Caudate nucleus (tissue), 63 donors: ENCODE measurements at places on chromosomes 7 and 10.

GRCh38 chr10:35607475-35608327, 2.6 kb downstream of the GJD4 start:
- DNase-seq = no peak

DNA sequence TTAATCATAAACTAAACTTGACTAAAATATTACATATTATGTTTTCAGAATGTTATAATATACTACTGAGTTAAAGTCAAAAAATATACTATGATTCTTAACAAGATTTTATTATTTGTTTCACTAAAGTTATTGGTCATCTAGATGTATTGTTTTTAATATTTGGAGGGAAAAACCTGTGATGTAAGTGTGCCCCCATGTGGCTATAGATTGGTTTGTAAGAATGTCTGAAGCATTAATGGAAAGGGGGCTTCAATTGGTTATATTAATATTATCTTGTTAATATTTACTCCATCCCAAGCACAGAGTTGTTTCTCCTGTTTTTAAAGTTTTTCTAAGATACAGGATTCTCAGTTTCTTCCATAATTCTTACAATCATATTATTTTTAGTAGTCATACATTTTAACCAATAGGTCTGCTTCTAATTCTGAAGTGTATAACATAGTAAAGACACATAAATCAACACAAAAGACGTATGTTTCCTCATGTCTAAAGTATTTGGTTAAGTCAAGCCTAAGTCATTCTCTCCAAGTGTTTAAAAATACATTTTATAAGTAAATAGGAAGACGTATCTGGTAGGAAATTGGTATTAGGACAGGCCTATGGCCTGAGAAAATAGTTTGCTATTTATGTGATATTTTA, 58.0 kb downstream of the GNAT3 start:
- no peak for DNase-seq

GRCh38 chr7:11485636-11486035, 346.4 kb downstream of the THSD7A start:
- no peak for DNase-seq

DNA sequence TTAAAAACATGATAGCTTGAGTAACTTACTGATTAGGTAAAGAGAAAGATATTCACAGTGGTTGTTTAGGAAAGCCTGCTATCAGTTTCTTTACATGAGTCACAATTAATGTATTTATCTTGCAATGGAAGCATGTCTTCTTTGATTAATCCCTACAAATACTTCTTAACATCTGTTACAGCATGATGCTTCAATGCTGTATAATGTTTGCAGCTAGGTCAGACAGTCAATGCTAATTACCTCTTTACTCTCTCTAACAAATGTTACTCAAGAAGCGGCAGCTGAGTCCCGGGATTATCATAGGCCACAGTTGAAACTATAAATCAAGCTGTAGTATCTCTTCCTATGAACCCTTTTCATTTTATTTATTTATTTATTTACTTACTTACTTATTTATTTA, 33.2 kb downstream of the ACBD5 start:
- DNase-seq = no peak
